Stimulated activated CD4-positive, alpha-beta T cell treated with anti-CD3 and anti-CD28 coated beads, Interleukin-4, amount 100 ng/mL, for 4 hours (primary cell): ENCODE measurements at places on chromosomes 1 and 21.
A peak's percentile ranks its signal among the peaks of the same experiment; 100 is the strongest.

DNA sequence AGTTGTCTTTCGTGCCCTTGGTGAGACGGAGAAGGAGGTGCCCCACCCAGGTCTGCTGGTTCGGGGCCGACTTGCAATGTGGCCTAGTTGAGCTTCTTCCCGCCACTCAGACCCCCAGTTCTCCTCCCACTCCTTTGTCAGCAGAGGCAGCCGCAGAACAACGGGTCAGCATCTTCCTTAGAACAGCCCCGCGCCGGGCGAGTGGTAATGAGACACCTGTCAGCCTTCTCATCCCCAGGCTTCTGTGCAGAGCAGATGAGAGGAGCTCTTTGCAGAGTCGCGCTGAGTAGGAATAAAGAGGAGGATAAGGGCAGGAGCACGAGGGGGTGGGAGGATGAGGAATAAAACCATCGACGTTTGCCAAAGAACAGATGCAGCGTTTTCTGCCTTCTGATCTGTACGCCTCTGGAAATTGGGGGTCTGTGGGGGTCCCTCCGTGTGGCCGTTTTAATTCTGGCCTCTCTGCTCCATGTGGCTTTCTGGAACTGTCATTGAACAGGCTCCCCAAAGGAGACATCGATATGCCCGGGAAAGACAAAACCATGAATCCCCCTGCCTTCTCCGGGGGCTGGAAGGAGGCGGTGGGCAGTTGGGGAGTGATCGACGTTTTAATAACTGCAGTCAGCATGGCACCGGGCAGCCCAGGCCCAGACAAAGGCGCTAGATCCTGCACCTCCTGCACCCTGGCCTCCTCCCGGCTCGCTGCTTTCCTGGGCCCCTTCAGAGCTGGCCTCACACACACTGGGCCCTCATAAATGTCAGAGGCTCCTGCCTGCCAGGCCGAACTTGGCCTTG, 27.5 kb upstream of the IGSF21 start:
- DNase-seq = no peak

DNA sequence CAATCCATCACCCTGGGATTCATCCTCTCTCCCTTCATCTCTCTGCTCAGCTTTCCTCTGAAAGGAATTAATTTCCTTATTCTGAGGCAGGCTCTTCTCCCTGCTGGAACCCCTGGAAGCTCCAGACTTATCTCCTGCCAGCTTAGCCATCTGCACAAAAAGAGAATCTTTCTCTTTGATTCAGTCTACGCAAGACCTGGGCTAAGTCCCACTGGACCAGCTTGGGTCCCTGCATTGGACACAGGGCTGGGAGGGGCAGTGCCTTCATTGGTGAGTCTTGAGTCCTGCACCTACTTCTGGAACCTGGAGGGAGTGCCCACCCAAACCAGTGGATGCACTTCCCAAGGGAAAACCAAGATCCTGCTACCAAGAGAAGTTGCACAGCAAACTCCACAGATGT, 271.7 kb upstream of the CSF3R start:
- DNase-seq = no peak

DNA sequence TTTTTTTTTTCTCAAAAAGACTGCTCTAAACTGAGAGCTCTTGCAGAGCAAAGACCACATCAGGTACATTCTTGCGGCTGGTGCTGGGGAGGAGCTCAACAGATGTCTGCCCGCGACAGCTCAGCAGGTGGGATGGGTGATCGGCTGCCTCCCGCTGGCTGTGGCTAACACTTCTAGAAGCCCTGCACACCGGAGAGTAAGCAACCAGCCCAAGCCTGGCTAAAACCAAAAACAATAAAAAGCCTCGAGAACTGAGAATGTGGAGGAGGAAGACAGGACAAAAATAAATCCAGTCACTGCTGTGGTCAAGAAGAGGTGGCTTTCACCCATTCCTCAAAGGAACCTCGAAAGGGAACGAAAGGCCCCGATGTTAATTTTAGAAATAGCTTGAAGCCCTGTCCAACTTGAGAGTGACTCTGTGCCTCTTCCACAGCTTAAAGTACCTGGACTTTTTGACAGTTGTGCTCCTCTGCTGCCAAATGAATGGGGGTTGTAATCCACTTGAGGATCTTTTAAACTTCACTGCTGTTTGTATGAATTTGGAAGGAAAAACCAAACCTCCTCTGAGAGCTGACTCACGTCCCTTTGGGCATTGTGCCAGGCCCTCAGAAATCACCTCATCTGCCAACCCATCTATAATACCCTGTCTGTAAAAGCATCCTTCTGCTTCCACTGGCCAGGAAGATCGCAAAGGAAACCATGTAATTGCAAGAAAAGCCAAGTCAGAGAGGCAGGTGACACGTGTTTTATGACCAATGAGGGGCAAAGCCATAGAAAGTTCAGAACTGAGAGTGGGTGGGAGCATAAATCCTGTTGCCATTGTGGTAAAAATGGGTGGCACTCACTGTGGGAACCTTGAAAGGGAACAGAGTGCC, 78.6 kb downstream of the KCNN3 start:
- DNase-seq = peak; percentile 85

DNA sequence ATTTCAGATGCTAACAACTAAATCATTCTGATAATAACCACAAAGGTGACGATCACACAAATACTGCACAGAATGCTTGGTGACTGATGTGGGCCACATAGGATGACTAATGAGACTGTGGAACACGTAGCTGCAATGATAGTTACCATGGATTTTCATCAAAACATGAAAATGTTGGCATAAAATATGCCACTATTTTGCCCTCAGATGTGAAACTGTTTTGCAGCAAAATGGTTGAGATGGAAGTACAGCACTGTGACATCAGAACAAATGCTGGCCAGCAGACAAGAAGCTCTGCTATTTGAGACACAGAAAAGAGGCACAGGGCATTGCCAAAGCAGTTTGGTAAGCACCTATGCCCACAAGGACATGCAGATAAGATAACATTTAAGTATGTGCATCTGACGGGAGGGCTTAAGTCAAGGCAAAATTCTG, 83.8 kb downstream of the NIBAN1 start:
- peak; percentile 13 for DNase-seq

GRCh38 chr21:35138665-35139381, 89.7 kb upstream of the RUNX1 start:
- peak; percentile 80 for DNase-seq

DNA sequence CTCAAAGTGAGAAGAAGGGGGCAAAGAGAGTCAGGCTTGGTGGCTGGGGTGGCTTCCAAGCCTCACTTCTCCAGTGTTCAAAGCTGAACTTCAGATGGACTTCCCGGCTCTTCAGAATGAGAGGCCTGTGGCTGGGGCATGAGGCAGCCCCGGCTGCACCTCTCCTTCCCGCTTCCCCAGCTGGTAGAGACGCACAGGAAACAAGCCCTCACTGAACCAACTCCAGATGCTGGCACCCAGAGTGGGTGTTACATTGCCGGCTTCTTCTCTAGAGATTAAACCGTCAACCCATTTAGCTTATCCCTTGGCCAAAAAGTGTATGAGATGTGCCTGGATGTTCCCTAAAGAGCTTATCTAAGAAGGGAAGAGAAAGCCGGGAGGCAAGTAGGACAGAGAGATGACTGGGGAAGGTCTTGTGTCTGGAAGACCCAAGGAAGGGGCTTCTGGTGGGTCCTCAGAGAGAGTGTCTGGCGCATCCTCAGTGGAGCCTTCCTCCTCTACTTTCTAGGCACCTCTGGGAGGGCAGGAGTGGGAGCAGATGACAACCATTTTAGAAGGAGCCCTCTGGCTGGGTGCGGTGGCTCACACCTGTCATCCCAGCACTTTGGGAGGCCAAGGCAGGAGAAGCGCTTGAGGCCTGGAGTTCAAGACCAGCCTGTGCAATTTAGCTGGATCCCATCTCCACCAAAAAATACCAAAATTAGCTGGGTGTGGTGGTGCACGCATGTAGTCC, 2.0 kb downstream of the ADAMTSL4 start:
- DNase-seq = no peak

- DNase-seq = no peak
These were observed 346.6 kb upstream of the DPYD start for GRCh38 chr1:98267423-98267822.

DNA sequence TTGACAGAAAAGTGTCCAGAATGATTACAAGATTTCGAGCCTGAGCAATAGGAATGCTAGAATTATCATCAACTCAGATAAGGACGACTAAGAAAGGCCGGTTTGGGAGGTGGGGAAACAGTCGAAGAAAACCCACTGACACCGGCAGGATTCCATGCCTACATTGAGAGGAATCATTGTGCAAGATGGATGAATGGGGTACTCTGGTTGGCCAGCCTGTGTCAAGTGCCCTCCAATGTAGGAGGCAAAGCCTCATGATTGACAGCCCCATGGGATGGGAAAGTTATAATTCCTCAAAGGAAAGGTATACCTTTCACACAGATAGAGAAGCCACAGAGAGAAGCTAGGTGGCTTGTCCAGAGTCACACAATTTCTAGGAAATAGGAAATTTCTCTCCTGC, 153.5 kb upstream of the CTTNBP2NL start:
- DNase-seq = no peak

DNA sequence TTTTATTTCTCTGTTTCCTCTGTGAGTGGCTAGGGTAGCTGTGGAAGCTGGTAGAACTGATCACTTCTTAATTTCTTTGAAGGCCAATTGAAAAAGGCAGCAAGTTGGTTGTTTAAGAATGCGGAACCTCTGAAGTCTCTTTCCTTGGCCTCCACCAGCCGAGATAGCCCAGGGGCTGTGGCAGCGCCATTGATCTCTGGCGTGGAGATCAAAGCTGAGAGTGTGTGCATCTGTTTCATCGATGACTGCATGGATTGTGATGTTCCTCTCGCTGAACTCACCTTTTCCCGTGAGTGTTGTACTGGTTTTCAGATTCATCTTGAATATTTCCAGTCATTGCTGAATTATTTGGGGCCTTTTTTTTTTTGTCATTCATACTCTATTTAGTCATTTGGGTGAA, 97.7 kb downstream of the VPS13D start:
- DNase-seq = no peak
